Kidney (tissue), 22 donors: ENCODE measurements at places on chromosomes 2 and 18. TPM values are rescaled to one million over a fixed set of nuclear protein-coding genes. Genes with fewer than 3 reads are reported as not detected.

GRCh38 chr2:157792335-157793052, 83.6 kb downstream of the ACVR1 start:
- H3K4me3 ChIP-seq = no peak overlapping the region
- H3K36me3 ChIP-seq = no peaks in the 10 kb centered on the region
- H3K4me1 ChIP-seq = no peaks in the 10 kb centered on the region
- no peak overlapping the region for H3K27ac ChIP-seq
- H3K27me3 ChIP-seq = no peaks in the 10 kb centered on the region

DNA sequence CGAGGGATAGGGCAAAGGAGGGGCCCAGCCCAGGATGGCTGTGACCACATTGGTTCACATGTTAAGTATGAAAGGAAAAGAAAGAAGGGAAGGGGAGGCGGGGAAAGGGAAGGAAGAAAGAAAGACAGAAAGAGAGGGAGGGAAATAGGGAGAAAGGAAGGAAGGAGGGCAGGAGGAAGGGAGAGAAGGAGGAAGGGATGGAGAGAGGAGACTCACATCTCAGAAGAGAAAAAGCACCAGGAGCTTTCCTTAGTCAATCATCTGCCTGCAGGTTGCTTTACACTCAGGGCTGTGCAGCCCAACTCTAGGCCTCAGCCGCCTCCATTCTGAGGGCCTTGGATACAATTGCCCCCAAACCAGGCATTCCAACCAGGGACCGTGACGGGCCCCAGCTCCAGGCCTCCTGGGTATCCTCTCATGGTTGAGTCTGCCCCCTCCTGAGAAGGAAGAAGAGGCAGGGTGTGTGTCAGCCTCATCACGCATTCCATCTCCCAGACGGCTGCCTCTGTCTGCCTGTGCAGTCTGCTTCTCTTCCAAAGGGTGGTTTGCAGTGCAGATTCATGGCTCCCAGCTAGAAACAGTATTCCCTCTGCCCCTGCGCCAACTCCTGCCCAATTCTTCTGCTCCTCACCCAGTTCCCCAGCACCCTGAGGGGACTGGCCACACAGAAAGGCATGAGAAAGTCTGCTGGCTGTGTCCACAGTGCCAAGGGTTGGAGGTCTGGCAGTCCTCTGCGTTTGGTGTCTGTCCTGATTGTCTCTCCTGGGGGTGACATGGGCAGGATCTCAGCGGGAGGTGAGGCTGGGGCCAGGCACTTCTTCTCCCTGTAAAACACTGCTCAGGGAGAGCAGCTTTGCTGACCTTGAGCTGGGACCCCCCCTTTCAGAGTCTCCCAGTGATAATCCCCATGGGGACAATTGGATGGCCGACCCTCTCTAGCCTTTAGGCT, 163.3 kb downstream of the SMAD7 start:
- no peaks in the 10 kb centered on the region for H3K36me3 ChIP-seq
- H3K27ac ChIP-seq = no peak overlapping the region
- peak; percentile 61 for DNase-seq
- no peak overlapping the region for H3K4me3 ChIP-seq
- no peaks in the 10 kb centered on the region for H3K27me3 ChIP-seq

GRCh38 chr2:29462293-29462692, 347.1 kb downstream of the CLIP4 start:
- H3K4me1 ChIP-seq = no peaks in the 10 kb centered on the region
- no peak for DNase-seq
- no peaks in the 10 kb centered on the region for H3K27me3 ChIP-seq
- no peak overlapping the region for H3K4me3 ChIP-seq
- no peak overlapping the region for H3K27ac ChIP-seq

DNA sequence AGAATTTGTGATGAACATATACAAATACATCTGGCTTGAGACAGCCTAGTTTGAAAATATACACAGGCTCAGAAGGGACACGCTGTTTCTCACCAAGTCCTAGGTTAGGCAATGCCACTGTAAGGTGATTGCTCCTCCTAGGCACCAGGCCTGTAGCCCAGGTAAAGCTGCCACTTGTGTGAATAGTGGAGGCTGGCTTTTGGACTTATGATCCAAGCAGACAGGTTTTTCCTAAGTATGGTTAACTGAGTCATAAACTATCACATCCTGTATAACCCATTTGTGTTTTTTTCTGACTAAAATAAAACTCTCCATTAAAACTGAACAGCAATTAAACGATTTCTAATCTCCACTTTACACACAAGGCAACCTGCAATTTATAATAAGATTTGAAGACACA, 81.0 kb downstream of the SEMA4F start:
- no peaks in the 10 kb centered on the region for H3K4me1 ChIP-seq
- DNase-seq = no peak
- H3K4me3 ChIP-seq = no peak overlapping the region
- no peak overlapping the region for H3K27ac ChIP-seq

GRCh38 chr2:9333591-9334171, 89.6 kb downstream of the ITGB1BP1 start:
- H3K36me3 ChIP-seq = no peaks in the 10 kb centered on the region
- peaks cover 15% of the 10 kb centered on the region for H3K4me1 ChIP-seq
- no peak overlapping the region for H3K4me3 ChIP-seq
- no peaks in the 10 kb centered on the region for H3K27me3 ChIP-seq

GRCh38 chr2:76050196-76050595, 339.5 kb upstream of the GCFC2 start:
- no peak overlapping the region for H3K27ac ChIP-seq
- no peak for DNase-seq
- no peaks in the 10 kb centered on the region for H3K4me1 ChIP-seq
- no peaks in the 10 kb centered on the region for H3K27me3 ChIP-seq

DNA sequence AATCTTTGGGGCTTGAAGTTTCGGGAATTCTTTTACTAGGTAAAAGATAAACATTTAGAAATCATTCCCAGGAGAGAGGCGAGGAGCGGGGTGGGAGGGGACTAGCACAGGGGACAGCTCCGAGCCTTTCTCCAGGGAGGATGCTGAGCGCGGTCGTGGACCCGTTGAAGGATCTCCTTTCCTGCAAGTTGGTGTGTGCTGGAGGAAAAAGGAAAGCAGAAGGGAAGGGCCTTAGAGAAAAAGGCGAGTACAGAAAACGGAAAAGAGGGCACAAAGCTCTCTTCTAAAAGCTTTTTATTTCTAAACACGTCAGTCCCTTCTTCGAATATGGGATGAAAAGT, 640 bp downstream of the SLC39A6 start:
- H3K36me3 ChIP-seq = peaks cover 6% of the 10 kb centered on the region
- peak overlapping the region; percentile 99 for H3K27ac ChIP-seq
- H3K4me1 ChIP-seq = no peaks in the 10 kb centered on the region
- H3K4me3 ChIP-seq = peak overlapping the region; percentile 92
- DNase-seq = peak; percentile 71

Gene ARID5A
- total RNA-seq = 26.3 TPM
